ENCODE measurements at places on chromosomes 4 and X. TPM values are rescaled to one million over a fixed set of nuclear protein-coding genes. Genes with fewer than 3 reads are reported as not detected.

The SPANXA2 gene
- total RNA-seq, result not detected

The EDA gene
- total RNA-seq, result 9.0 TPM

The CCDC149 gene
- 28.0 TPM for total RNA-seq

The P2RY4 gene
- total RNA-seq, result 0.82 TPM

The SPP1 gene
- 189 TPM for total RNA-seq

The ABRAXAS1 gene
- total RNA-seq, result 19.8 TPM

The CXCL9 gene
- total RNA-seq, result not detected

The RAB39B gene
- total RNA-seq, result 12.3 TPM

The SMIM20 gene
- 49.1 TPM for total RNA-seq

The TMSB15A gene
- 24.7 TPM for total RNA-seq

The CCDC158 gene
- total RNA-seq, result 4.5 TPM

The OCIAD2 gene
- 16.4 TPM for total RNA-seq

The NPY2R gene
- 1.3 TPM for total RNA-seq

The CENPVL3 gene
- total RNA-seq, result 1.9 TPM

The RASL11B gene
- total RNA-seq, result 11.5 TPM

The GABRG1 gene
- total RNA-seq, result 4.1 TPM

The IL9R gene
- total RNA-seq, result not detected

The TBC1D1 gene
- total RNA-seq, result 63.7 TPM

The ADAMTS3 gene
- 11.3 TPM for total RNA-seq

The CT45A10 gene
- total RNA-seq, result not detected

The MAGEA1 gene
- total RNA-seq, result not detected

The ELF4 gene
- 6.5 TPM for total RNA-seq

The PRICKLE3 gene
- total RNA-seq, result 6.6 TPM
